T-helper 2 cell (primary cell): ENCODE measurements at places on chromosomes 1 and 21.
A peak's percentile ranks its signal among the peaks of the same experiment; 100 is the strongest.

DNA sequence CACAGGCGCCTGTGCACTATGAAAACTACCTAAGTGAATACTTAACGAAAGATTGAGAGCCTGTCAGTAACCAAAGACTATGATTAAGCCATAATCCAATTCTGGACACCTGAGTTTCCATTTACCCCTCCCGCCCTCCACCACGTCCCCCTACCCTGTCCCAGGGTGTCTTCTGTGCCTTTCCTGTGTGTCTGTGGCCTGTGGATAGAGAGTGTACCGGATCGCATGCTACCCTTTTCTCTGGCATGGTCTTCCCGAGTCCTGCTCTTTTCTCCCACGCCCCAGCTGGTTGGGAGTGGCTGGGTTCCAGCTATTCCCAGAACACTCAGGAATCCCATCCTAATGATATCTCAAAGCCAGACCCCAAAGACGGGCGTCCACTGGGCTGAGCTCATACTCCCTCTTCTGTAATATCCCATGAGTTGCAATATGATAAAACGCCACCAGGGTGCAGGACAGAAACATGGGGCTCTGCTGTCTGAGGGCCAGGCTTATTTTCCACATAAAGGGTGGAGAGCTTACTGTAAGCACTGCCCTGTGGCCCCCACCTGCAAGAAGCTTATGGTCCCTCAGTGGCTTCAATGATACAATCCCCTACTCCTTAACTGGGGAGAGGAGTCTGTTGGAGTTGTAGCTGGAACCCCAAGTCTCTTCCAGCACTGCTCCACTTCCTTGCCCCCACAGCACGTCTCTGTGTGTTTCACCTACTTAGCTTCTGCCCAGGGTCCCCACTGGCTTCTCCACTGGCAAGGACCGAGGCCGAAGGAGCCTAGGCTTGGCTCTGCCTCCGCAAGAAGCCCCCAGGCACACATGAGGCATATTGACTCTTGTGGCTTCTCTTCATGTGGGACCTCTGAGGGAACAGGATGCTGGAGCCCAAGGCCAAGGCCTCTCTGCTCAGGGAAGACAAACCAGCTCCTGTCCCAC, 17.6 kb upstream of the ALX3 start:
- no peak for DNase-seq

DNA sequence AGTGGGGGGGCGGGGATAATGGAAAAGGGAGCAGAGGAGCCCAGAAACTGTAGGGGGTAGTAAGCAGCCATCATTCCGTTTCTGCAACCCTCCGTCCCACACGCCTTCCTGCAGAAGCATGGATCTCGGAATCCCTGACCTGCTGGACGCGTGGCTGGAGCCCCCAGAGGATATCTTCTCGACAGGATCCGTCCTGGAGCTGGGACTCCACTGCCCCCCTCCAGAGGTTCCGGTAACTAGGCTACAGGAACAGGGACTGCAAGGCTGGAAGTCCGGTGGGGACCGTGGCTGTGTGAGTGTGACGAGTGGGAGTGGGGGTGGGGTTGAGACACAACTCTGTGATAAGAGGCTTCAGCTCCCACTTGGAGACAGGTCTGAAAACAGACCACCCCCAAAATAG, 706 bp downstream of the CREB3L4 start:
- DNase-seq = no peak

DNA sequence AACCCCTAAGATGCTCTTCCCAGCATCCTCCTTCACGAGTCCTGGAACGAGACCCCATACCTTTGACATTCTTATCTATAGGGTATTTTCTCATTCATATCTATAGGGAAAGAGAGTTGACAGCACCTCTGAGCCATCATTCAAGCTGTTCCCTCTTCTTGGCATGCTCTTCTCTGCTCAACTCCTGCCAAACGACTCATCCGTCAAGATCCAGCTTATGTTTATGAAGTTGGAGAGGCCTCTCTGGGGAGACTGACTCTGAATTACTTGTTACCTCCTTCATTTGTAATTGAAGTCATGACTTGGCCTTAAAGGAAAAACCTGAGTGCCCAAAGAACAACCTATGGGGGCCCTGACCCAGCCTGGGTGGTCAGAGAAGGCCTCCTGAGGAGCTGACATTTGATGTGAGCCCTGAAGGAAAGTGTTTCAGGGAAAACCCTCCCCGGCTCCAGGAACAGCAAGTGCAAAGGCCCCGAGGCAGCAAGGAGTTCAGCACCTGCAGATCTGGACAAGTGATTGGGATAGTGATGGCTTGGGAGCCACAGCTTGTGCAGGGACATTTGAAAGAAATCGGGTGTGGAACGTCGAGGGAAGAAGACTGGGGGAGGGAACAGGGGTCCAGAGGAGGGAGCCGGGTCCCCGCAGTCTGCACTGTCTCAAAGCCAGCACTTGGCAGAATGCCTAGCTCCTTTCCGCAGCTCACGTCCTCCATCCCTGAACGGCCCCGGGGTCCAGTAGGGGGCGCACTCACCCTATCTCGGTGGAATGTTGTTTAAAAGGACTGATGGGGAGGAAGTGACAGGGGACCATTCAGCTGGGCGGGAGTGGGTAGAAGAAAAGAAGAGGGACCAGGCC, 14.0 kb upstream of the CDA start:
- DNase-seq = peak; percentile 68

GRCh38 chr1:58699011-58699762, 675 bp downstream of the MYSM1 start:
- DNase-seq = no peak

- DNase-seq = no peak
Measured at GRCh38 chr1:95094923-95095322, 22.2 kb upstream of the ALG14 start.

GRCh38 chr1:31955917-31956736, 18.0 kb upstream of the PTP4A2 start:
- DNase-seq = peak; percentile 72

DNA sequence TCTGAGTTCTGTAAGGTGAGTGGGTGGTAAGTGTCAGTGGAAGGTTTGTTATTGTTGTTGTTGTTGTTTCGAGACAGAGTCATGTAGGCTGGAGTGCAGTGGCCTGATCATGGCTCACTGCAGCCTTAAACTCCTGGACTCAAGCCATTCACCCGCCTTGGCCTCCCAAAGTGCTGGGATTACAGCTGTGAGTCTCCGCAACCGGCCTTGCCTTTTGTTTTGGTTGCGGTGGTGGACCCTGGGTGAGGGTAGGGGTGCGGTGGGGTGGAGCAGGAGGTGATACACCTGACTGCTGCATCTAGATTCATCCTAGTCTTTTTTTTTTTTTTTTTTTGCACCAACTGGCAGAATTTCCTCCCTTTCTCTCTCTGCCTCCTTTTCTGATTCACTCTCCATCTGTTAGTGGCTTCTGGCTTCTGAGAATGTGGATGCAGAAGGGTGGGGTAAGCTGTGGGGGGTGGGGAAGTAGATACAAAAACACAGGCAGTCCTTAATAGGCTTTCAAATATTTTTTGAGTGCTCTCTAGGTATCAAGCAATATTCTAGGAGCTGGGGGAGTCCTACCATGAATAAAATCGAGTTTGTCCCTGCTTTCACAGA, 4.6 kb upstream of the GMEB1 start:
- DNase-seq = no peak

GRCh38 chr1:116971258-116971860, 30.2 kb upstream of the CD101 start:
- no peak for DNase-seq

- no peak for DNase-seq
Measured at GRCh38 chr21:31218830-31219608, 125.0 kb downstream of the TIAM1 start.

DNA sequence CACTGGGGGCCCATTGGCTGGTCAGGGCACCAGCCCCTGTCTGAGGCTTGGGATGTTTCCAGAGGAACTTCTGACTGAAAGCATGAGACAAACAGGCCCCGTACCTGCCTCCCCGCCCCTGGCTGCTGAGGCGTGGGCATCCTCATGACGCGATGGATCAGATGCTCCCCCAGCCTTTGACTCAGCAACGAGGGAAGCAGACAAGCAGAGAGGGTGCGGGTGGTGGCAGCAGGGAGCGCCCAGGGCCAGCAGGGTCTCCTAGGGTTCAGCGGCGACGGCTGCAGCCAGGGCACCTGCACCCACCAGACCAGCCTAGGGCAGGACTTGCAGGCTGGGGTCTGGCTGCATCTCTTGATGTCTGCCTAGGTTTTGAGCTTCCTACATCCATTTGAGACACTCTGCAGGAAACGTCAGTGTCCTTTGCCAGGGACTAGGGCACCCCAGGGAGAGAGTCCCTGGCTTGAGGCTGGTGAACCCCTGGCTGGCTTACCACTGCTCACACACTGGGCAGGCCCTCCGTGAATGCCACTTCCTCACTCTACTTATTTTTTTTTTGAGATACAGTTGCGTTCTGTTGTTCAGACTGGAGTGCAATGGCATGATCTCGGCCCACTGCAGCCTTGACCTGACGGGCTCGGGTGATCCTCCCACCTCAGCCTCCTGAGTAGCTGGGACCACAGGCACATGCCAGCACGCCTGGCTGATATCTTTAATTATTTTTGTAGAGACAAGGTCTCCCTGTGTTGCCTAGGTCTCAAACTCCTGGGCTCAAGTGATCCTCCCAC, 63.3 kb downstream of the DHRS3 start:
- DNase-seq = no peak

DNA sequence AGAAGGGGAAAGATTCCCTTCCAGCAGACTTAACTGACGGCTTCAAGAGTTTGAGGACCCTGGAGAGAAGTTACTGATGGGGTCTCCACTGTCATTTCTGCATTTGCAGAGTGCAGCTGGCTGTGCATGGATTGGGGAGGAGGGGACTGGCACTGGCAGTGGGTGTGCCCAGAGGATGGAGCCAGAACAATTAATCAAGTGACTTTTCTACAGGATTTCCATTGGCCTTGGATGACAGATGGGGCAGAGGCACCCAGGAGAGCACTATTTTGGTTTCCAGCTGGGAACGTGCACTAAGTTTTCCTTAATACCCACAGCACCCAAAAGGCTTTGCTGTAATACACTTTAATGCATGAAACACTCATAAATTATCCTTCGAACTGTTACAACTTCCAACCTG, 1.3 kb downstream of the NGF start:
- no peak for DNase-seq

- no peak for DNase-seq
Measured at GRCh38 chr1:201050515-201051277, 27.2 kb upstream of the KIF21B start.

DNA sequence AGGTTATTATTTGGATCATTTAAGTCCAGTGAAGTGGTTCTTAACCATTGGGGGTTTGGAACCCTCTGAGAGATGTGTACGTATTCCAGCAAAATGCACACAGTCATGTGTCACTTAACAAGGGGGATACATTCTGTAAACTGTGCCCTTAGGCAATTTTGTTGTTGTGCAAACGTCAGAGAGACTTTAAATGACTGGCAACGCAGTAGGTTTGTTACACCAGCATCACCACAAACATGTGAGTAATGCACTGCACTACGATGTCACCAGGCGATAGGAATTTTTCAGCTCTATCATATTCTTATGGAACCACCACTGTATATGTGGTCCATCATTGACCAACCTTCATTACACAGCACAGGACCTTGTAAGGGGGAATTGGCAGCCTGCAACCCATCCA, 11.9 kb downstream of the AHCYL1 start:
- no peak for DNase-seq

- no peak for DNase-seq
Measured at GRCh38 chr1:89444791-89445190, 79.8 kb upstream of the LRRC8B start.

DNA sequence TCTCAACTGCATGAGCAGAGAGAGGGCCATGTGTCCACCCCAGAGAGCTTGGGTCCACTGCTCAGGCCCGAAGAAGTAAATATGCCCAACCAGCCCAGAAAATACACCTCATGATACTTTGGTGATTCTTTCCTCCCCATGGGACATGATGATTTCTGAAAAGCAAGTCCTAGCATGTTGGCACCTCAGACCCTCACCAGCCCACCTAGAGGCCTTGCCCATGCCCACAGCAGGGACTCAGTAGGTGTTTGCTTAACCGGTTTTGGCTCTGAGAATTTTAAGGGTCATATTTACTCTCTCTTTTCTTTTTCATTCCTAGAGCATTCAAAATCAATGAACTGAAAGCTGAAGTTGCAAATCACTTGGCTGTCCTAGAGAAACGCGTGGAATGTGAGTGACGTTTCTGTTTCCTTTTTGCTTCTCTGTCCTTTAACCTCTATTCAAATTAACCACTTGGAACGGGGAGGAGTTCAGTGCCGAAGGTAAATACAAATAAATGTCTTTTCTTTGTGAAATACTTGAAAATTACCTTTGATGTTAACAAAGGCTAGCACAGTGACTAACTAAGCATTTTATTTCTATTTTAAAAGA, 79.7 kb downstream of the PDE9A start:
- no peak for DNase-seq

DNA sequence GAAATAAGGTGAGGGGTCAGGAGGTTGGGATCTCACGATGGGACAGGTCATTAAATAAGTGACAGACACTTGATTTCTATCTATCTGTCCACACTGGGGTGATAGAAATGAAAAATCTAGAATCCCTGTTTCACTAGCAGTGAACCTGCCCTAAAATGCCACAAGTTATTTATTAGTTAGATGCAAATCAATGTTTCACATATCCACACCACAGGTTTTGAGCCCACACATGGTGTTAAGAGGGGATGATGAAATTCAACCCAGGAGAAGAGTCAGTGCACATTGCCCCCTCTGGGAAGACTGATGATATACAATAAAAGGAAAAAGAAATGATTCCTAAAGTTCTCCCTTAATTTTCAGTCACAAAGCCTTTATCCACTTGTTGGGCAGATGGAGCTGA, 10.1 kb upstream of the NTPCR start:
- DNase-seq = no peak

GRCh38 chr21:15233611-15234010, 168.8 kb upstream of the NRIP1 start:
- DNase-seq = no peak

GRCh38 chr21:34890724-34891612, 158.1 kb downstream of the RUNX1 start:
- no peak for DNase-seq

- no peak for DNase-seq
Measured at GRCh38 chr1:28135371-28136168, 40.9 kb downstream of the PTAFR start.

GRCh38 chr1:175563236-175563895, 180.0 kb downstream of the TNR start:
- no peak for DNase-seq

GRCh38 chr1:212536586-212536985, 72.0 kb upstream of the ATF3 start:
- no peak for DNase-seq

- no peak for DNase-seq
Measured at GRCh38 chr1:206915030-206915735, 6.6 kb downstream of the FCMR start.
